ENCODE measurements at places on chromosomes 6 and 20. TPM values are rescaled to one million over a fixed set of nuclear protein-coding genes. Genes with fewer than 3 reads are reported as not detected.

Gene FABP7
- not detected for total RNA-seq

Gene MPC1
- 95.9 TPM for total RNA-seq

Gene HTR1E
- 4.1 TPM for total RNA-seq

Gene IMPG1
- total RNA-seq: not detected

Gene HLA-DMB
- 7.6 TPM for total RNA-seq

Gene GABRR2
- total RNA-seq: 7.6 TPM

Gene SRSF12
- total RNA-seq: not detected

DNA sequence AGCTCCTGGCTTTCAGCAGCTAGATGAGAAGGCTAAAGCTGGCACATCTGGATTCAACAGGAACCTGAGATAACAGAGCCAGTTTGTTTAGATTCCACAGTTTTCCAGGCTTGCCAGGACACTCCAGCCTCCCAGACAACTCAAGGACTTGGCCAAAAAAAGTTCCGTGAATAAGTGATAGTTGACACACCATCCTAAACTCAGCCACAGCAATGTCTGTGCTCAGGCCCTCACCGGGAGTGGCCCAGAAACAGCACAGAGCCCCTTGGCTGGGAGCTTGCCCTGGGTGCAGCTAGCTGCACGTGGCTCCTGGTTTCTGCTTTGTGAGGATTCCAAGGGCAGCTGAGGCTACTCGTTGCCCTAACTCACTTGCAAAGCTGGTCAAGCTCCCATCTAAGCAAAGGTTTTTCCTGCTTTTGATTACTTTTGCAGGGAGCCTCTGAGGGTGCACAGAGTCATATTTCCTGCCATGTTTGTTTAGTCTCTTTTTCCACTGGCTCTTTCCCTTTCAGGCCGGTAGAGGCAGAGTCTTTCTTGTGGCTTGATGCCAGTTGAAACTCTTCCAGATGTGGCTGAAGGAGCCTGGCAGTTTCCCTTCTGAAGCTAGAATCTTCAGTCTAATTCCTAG, 118.3 kb upstream of the ECI2 start:
- DNase-seq: peak; percentile 32

GRCh38 chr6:107079429-107079828, 35.9 kb downstream of the BEND3 start:
- no peak for DNase-seq

GRCh38 chr6:130140084-130140483, 82.7 kb downstream of the SAMD3 start:
- DNase-seq: no peak
